ENCODE measurements at places on chromosomes 7 and 10.

DNA sequence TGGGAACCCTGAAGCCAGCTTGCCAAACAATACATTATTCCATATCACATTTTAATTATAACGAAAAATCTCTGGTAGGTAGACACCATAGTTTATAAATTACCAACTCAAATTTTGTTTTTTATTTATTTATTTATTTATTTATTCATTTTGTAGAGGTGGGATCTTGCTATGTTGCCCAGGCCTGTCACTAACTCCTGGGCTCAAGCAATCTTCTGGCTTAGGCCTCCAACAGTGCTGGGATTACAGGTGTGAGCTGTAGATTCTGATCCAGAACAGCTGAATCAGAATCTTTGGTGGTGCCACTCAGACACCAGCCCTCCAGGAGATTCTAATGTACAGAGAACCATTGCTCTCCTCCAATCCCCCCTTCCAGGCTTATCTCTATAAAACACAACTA, 1.7 kb downstream of the PON2 start:
- no peak for DNase-seq

- DNase-seq: no peak
Measured at GRCh38 chr10:109977382-109977806, 30.4 kb upstream of the ADD3 start.

DNA sequence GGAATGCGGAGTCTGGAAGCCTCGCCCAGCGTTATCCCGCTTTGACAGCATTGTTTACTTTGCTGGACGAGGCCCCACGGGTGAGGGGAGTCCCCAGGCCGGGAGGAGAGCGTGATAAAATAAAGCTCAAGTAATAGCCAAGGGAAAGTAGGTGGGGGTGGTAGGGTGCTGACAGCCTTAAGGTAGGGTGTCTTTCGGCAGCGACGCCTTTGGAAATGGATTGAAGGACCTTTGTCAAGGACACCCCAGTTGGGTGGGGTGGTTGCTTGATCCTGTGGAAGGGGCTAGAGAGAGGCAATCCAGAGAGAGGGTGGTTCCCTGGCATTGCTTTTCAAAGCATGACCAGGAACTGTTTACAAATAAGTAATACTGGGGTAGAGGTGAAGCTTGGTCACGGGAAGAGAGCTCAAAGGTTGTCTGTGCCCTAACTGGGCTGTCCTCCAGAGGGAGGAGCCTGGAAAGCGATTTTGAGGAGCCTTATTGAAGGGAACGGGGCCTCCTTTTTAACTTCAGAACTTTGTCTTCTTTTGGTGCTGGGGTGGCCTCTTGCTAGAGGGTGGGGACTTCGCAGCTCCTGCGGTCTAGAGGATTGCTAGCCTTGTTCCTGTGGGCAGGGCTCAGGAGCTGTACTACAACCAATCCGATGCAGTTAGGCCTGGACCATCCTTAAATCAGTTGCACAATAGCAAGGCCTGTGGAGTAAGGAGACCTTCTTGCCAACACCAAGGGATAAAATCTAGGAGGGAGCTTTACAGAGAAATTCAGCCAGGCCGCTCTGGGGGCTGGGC, 1.3 kb downstream of the EIF4EBP2 start:
- DNase-seq: peak; percentile 81

- DNase-seq: peak; percentile 11
Measured at GRCh38 chr7:70693321-70693685, 438.6 kb upstream of the GALNT17 start.

DNA sequence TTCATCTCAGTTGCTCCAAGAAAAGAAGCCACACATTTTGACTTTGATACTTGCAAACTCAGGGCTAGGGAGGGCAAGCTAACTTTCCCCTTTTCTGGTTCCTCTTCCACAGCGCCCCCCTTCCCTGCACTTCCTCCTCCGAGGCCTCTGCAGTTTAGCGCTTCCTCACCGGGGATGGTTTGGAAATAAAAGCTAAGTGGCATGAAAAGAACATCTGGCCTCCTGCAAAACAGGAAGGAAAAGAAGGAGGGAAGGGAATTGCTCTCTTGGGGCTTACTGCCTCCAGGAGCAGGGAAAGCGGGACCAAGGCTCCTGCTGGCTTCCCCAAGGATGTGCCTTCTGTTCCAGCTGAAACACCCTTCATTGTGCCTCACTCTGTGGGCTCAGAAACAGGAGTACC, 42.3 kb downstream of the PRKCQ start:
- DNase-seq: no peak

- peak; percentile 65 for DNase-seq
Measured at GRCh38 chr7:75639071-75639885, 99.5 kb downstream of the HIP1 start.

GRCh38 chr10:114115661-114116445, 58.1 kb downstream of the CCDC186 start:
- DNase-seq: no peak

DNA sequence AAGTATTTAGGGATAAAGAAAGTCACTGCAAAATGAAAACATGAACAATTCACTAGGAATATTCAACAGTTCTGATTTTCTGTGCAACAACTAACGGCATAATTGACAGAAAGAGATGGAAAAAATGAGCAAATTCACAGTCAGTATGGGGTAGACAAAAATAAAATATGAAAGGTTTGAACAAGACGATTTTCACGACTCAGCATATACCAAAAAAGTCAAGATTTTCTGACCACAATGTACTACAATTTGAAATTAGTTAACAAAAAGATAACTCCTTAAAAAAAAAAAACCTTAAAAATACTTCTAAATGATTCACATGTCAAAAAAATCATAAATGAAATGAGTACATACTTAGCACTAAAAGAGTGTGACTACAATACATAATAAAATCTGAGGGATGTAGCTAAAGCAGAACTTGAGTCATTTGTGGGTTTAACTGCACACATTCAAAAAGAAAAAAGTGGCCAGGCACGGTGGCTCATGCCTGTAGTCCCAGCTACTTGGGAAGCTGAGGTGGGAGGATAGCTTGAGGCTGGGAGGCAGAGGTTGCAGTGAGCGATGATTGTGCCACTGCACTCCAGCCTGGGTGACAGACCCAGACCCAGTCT, 22.6 kb upstream of the MTURN start:
- DNase-seq: no peak

GRCh38 chr10:43076311-43076875, 476 bp upstream of the RET start:
- DNase-seq: peak; percentile 42

DNA sequence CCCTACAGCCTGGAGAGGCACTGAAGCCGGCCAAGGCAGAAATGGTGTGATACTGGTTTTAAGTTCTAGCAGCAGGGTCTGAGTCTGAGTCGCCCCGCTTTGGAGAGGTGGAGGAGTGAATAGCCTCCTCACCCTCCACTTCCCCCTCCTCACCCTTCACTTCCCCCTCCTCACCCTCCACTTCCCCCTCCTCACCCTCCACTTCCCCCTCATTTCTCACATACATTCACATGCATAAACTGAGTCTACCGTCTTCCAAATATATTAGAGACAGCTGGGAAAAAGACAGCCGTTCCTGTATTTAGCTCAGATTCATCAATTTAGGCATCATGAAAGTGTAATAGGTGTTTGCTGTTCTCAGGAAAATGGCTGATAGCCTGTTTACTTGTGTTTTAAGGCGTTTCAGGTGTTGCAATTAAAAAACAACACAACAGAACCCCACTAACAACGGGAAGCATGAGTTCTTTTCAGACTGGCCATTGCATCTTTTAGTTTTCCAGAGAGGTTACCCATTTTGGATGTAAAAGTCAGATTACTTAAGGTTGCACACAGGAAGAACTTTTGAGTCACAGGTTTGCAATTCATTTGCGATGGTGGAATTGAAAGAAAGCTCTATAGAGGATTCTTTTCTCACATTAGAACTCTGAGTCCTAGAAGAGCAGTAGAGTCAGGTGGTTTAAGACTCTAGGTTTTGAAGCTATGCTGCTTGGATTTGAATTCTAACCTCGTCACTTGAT, 861 bp downstream of the NRBF2 start:
- DNase-seq: no peak

DNA sequence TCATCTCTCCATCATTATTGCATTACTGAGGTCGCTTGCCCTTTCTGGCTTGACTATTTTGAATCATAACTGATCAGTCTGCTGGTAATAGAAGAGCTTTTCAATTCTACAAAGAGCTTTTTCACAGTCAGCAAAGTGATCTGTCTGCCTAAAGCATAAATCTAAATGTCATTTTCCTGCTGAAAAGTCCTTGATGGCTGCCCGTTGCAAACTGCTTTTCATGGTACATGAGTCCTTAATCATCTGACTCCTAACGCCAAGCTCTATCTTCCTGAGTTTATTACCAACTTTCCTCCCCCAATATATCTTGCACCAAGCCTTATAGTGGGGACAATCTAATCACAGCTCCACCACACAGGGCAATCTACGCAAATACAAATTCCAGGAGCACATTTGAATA, 39.8 kb downstream of the THSD7A start:
- DNase-seq: no peak

DNA sequence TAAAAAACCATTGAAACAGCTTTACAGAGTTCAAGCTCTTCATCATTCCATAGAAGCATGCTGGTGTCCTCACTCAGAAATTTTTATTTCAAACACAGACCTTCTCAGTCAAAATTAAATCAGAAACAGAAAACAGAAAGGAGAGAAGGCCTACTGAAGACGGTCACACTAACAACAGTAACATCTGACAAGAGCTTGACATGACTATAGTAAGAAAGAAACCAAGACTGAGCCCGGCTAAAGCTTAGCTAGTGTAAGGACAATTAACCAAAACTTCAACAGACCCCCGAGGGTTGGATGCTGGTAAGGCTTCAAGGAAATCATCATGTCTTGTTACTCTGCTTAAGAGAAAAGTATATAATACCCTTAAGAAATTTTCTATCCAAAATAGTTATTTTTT, 38.6 kb downstream of the MTPN start:
- DNase-seq: no peak

GRCh38 chr7:13016036-13016581, 328.7 kb downstream of the ARL4A start:
- no peak for DNase-seq

DNA sequence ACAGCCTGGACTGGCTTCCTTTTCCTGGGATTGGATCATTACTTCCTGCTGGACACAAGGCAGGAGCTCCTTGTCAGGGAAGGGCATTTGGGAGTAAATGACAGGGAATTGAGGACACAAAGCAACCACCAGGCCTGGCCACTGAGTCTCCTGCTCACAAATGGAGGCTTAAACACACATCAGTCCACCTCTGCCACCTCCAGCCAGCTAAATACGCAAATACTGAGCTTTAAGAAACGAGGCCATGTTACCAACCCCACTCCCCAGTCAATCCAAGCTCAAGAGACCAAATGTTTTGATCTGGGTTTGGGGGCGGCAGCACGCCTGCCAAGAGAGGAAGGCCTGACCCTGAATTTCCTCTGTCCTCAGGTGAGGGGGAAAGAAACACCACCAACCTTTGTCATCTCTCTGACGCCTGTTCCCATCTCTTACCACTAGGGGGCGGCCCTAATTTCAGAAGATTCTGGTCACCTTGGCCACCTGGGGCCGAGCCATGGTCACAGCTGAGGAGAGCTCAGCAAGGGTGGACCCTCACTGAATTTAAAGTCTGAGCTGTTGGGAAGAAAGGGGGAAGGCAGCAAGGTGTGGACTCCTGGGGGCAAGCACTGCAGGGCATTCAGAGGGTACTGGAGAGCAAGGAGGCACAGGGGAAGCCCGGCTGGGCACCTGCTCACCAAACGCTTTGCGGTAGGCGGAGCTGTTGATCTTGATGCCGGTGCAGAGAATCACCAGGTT, 16.5 kb downstream of the AIFM2 start:
- peak; percentile 45 for DNase-seq

Measured in A549 (cell line).